ENCODE measurements at places on chromosomes 16 and 17.

DNA sequence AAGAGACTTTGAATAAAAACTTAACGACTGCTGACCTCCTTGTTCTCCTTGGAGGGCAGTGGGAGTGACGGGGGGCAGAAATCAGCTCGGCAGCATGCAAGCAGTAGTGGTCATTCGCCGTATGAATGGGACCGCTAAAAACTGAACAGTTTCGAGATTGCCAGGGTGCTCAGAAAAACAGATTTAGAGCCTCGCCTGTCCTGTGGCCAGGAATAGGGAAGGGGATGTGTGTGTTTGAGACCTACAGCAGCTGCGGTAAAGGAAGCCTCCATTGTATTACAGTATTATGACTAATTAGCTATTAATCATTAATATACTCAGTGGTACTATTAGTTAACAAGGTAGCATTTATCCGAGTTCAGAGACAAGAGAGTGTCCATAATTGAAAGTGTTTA is 670 bp upstream of the ZNF652 start:
- DNase-seq: no peak

- DNase-seq: peak; percentile 18
Observed at GRCh38 chr17:27760069-27760885, 40.1 kb downstream of the NOS2 start.

DNA sequence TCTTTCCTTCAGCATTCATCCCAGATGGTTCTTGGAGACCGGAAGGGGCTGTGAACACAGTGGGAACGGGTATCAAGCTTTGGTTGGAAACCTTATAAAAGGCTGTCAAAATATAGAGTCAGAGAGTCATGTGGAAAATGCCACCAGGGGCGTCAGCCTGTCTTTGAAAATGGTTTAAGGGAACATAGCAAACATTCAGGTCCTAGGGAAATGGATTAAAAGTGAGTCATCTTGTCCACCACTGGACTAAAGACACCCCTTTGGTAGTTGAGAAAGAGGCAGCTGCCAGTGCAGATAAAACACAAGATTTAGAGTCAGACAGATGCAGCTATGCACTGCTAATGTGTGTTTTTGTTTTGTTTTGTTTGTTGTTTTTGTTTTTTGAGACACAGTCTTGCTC is 47.8 kb upstream of the BCO1 start:
- peak; percentile 28 for DNase-seq

GRCh38 chr16:84925092-84925772 is 86.1 kb downstream of the ZDHHC7 start:
- no peak for DNase-seq

- no peak for DNase-seq
Observed at GRCh38 chr16:78689028-78689427, 589.6 kb downstream of the WWOX start.

- no peak for DNase-seq
Observed at GRCh38 chr16:66651965-66652364, 44.6 kb downstream of the CMTM4 start.

DNA sequence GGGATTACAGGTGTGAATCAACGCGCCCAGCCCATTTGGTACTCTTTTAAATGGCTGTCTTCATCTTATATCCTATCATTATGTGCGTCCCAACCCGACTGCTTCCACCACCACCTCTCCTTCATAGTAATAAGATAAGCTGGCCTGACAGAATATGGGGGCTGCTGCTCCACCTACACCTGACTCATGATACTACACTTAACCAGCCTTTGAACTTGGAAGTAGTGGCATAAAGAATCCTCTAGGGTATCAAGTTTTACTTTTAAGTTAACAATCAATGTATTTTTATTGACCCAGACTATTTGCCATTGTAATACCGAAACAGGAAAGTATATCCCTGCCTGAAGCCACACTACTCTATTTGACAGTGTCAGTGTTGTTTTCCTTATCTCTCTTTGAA is 18.8 kb downstream of the PDZD9 start:
- DNase-seq: no peak

DNA sequence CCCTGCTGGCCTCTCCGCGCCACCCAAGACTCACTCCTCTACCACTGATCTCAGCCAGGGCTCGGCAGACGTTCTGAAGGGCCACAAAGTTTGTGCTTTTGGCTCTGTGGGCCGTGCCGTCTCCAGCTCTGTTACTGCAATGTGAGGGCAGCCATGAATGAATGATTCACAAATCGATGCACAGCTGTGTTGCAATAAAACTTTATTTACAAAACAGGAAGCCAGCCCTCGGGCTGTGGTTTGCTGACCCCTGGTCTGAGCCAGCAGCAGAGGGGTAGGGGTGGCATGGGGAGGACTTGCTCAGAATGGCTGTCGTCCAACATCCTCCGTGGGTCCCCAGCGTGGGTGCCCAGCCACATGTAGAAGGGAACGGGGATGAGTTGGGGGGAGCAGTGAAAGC is 63.0 kb upstream of the PVALEF start:
- DNase-seq: no peak

- no peak for DNase-seq
Observed at GRCh38 chr16:11978080-11978479, 1.5 kb downstream of the SNX29 start.

DNA sequence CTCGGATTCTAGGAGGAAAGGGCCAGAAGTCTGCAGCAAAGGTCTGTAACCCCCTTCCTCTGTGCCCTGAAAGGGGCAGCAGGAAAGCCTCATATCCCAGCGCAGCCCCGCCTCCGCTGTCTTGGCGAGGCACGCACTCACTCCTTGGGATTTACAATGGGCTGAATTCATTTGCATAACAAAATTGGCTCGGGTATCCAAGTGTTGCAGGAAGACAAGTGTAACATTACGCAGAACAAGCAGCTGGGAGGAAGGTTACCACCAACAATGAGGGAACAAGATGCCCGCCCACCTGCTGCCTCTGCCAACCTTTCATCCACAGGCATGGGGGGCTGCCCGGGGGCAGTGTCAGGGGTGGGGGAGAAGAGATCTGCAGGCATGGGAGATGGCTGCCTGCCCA is 130.4 kb downstream of the MRM1 start:
- no peak for DNase-seq

DNA sequence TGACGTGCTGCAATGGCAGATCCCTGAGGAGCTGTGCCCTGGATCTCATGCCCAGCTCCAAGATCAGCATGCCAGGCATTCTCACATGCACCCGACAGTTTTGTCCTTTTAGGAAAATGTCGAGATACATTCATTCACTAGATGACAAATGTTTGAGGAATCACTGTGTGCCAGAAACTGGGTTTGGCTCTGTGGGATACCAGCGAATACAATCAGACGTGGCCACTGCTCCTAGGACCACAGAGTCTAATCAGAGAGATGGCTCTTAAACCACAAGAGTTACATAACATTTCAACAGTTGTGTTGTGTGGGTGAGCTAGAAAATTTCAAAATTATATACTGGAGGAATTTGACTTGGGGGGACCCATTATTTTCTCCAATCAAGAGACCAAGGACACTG is 579.7 kb downstream of the CDH13 start:
- DNase-seq: no peak

DNA sequence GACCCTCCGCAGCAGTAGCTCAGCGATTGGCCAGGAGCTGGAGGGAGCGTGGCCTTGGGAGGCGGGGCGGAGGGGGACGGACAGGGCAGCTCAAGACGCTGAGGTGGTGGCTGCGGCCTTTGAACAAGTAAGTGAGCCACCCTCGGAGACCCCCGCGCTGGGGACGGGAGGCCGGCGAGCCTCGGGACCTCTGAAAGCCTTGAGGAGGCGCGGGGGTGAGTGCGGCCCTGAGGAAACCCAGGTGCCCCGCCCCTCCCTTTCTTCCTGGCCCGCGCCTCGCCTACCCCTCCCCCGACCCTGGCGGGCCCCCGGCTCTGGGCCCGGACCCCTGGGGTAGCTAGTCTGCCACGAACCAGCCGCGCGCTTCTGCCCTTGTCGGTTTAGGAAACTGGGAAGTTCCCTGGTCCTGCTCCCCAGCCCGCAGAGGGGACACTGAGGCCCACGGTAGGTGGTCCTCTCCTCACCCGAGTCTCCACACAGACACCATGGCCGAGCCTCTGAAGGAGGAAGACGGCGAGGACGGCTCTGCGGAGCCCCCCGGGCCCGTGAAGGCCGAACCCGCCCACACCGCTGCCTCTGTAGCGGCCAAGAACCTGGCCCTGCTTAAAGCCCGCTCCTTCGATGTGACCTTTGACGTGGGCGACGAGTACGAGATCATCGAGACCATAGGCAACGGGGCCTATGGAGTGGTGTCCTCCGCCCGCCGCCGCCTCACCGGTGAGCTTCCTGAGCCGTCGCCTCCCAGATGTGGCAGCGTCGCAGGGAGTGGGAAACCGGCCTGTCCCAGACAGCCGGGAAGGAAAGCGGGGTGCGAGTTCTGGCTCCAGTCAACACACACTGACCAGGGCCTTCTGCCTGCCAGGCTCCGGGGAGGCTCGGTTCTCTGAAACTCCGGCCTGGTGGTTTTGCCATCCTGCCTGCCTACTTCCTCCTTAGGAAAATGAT is at the start of gene MAPK7:
MAPK7 (plus strand) TSS at position 83 of the 945 bp plus-strand sequence; CDS start at position 486, 403 bp downstream.
- no peak for DNase-seq

- no peak for DNase-seq
Observed at GRCh38 chr17:16980813-16981731, 9.2 kb upstream of the TNFRSF13B start.

DNA sequence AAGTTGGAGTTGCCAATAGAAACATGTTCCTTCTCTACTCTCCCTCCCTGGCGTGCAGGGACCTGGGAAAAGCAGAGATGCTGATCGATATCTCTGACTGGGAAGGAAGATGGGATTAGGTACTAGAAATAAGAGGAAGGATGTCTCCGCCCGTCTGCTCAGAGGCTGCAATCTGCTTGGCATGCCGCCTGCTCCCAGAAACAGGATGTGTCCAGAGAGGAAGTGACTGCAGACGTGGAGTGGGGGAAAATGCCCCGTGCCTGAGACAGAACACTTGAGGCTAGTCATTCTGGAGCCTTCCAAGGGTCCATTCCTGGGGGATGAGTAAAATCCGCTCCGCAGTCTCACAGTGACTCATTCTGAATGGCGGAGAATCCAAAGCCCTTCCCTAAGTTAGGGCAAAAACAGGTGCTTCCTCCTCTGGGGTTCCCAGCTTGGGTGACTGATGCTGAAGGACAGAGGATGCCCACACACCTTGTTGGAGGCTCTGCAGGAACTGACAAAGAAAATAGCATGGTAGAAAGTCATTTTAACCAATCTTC is 45.0 kb upstream of the SMURF2 start:
- DNase-seq: peak; percentile 93

- no peak for DNase-seq
Observed at GRCh38 chr17:15184872-15185624, 80.1 kb downstream of the PMP22 start.

- no peak for DNase-seq
Observed at GRCh38 chr16:26889740-26890139, 177.0 kb upstream of the C16orf82 start.

GRCh38 chr16:87392821-87393679 is 914 bp downstream of the MAP1LC3B start:
- peak; percentile 27 for DNase-seq

GRCh38 chr16:53804467-53804866 is 100.5 kb downstream of the FTO start:
- DNase-seq: no peak

- peak; percentile 26 for DNase-seq
Observed at GRCh38 chr17:65749479-65749878, 188.0 kb upstream of the AXIN2 start.

DNA sequence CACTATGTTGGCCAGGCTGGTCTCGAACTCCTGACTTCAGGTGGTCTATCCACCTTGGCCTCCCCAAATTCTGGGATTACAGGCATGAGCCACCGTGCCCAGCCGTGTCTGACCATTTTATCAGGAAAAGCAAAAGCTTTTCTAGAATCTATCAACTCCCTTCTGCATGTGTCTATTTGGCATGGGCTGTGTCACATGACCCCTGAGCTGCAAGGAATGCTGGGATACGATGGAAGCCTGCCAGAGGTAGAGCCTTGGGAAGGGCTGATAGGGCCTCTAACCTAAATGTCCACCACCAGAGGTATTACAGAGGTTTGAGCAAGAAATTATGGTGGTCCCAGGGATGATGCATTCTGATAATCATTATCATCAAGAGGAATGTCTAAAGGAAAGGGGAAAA is 616.2 kb downstream of the WWOX start:
- no peak for DNase-seq

GRCh38 chr16:1543085-1543896 is 9.8 kb downstream of the TMEM204 start:
- DNase-seq: peak; percentile 46

GRCh38 chr17:15078570-15078969 is 186.6 kb downstream of the PMP22 start:
- no peak for DNase-seq

DNA sequence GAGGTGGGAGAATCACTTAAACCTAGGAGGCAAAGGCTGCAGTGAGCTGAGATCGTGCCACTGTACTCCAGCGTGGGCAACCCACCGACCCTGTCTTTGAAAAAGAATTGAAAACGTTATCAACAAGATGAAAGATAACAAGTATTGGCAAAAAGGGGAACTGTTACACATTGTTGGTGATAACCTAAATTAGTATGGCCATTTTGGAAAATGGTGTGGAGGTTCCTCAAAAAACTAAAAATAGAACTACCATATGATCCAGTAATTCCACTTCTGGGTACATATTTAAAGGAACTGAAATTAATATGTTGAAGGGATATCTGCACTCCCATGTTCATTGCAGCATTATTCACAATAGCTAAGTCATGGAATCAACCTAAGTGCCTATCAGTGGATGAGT is 61.0 kb downstream of the ABHD15 start:
- no peak for DNase-seq

DNA sequence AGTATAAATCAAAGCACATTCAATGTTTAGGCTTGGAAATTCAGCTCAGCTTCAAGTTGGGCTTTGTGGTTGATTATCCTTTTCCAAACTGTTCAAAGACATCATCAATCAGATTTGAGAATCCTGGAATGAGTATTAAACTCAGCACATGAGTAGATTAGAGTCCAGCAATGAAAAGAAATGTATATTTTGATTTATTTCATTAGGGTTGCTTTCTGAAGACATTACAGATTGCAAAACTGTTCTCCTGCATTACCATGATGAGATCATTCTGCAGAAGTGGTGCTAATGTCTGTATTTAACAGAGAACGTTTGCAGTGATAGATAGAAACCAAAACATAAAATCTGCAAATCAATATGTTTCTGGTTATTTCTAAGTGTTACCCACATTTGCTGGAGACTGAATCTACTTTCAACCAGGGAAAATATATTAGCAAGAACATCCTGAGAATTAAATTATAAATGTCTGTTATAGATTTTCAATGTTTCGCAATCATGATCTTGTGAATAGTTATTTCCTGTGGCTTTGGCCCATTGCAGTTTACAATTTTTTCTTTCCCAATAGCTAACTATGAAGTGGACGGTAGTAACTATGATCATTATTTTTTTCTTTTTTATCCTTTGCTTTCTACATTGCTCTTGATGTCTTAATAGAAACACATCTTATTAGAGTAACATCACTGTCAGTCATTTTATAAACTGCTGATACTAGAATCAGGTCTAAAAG is 1125.7 kb upstream of the GOT2 start:
- peak; percentile 61 for DNase-seq

- no peak for DNase-seq
Observed at GRCh38 chr16:53643474-53643873, 60.2 kb downstream of the RPGRIP1L start.

GRCh38 chr16:55045329-55045728 is 114.7 kb downstream of the IRX5 start:
- DNase-seq: no peak

All from fibroblast of gingiva (primary cell).